ENCODE measurements at places on chromosomes 16 and 17.

- no peak for DNase-seq
Measured at GRCh38 chr16:23934610-23935236, 98.9 kb downstream of the PRKCB start.

DNA sequence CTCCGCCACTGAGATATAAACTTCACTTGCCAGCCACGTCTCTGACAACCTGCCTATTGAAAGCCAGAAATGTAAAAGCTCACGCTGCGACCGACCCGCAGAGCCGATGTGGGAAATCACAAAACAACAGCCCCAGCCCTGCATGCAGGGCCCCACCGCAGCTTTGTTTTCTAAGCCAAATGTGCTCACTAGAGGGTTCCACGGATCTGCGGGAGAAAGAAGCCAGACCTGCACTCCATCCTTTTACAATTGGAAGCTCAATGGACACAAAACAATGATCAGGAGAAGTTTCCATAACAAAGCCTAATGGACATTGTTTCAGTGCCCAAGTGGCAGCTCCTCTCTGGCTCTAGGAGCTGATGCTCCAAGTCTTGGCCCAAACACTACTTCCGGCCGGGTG, 33.1 kb downstream of the WIPI1 start:
- no peak for DNase-seq

DNA sequence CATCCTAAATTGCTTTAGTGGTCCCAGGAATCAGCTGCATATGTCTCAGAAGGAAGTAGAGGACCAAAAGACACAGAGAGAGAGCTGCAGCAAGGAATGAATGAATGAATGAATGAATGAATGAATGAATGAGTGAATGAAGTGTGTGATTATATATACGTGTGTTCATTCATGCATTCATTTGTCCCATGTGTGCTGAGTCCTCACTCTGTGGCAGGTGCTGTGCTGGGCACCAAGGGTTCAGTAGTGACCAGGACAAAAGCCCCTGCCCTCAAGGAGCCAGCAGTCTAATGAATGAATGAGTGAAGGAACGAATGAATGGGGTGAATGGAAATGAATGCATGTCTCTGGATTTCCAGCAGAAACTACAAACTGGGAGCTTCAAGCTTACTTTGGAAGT, 9.4 kb downstream of the CNGB1 start:
- no peak for DNase-seq

DNA sequence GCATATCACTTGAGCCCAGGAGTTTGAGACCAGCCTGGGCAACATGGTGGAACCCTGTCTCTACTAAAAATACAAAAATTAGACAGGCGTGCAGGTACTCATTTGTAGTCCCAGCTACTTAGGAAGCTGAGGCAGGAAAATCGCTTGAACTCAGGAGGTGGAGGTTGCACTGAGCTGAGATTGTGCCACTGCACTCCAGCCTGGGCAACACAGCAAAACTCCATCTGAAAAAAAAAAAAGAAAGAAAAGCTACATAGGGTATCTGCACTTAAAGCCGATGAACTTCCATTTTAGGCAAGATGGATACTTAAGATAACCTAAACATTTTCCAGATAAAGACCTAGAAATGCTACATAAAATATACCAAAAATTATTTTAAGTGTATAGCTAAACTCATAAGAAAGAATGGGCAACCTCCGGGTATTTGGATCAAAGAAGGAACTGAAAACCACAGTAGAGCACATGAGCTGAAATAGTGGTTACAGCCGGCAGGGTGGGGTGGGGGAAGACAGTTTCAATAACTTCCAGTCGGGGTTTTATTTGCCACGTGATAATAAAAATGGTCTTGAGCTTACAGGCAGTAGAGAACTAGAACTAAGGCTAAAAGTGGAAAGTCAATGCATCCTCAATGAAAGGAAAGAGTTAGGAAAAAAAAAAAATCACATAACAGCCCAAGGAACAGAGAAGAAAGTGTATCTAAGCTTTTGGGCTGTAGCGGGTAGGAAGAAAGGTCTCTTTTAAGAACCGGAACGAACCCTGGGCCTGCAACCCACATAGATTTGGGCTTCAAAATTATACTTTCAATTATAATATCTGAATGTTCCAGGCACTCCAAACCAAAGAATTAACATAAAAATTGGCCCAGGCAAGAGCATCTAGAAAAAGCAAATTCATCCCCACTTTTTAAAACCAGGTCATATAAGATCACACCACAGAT, 53.1 kb downstream of the CFDP1 start:
- peak; percentile 53 for DNase-seq
